Activated CD8-positive, alpha-beta memory T cell treated with anti-CD3 and anti-CD28 coated beads, Interleukin-2, amount 10 ng/mL, durations not matched to agents 7 days and 5 days (primary cell): ENCODE measurements at places on chromosomes 11 and 22. TPM values are rescaled to one million over a fixed set of nuclear protein-coding genes. Genes with fewer than 3 reads are reported as not detected.

DNA sequence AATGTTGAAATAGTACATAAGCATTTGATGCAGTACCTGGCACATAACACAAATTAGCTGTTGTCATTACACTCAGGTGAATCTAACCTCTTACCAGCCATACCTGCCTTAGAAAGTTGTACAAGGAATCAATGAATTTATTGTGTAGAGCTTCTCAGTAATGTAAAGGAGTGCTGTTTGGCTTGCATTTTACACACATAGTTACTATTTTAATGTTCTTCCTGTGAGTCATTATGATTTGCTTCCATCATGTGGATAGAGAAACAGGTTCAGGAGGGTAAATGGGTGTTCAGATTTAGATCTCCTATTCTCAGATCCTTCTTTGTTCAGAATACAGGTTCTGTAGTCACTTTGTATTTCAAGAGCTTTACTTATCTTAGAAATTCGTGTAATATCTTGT is 27.6 kb upstream of the RCE1 start:
- no peak for DNase-seq

GRCh38 chr11:48037709-48038468 is 57.5 kb downstream of the PTPRJ start:
- no peak for DNase-seq

- peak; percentile 36 for DNase-seq
Measured at GRCh38 chr22:49997251-49997599, 15.3 kb downstream of the IL17REL start.

DNA sequence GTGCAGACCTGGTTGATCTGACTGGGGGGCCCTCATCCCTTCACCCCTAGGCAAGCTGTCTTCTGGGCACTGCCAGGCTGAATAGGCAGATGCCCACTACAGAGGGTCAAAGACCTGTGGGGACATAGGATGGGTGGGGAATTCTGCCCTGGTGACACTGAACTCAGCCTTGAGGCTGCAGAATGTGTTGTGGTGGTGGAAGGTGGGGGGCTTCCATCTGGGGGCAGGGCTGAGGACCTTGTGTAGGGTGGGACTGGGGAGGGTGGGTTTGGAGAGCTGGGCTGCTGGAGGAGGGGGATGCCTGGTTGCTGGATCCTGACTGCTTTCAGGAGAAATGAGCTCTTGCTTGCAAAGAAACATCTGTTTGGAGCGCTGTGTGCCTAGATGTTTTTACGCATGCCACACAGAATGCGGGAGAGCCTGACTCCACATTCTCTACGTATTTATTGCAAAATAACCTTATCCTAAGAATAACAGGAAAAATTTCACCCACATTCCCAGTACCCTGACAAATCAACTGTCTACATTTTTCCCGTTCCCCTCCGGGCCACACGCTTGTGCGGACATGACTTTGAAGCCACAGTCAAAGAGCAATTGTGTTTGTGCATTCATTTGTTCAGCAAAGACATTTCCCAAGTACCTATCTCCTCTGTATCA is 18.3 kb downstream of the SMIM38 start:
- DNase-seq = no peak

GRCh38 chr11:101996111-101996510 is 51.1 kb upstream of the CFAP300 start:
- DNase-seq = no peak

- DNase-seq = no peak
Measured at GRCh38 chr11:86558207-86558606, 114.2 kb downstream of the ME3 start.

DNA sequence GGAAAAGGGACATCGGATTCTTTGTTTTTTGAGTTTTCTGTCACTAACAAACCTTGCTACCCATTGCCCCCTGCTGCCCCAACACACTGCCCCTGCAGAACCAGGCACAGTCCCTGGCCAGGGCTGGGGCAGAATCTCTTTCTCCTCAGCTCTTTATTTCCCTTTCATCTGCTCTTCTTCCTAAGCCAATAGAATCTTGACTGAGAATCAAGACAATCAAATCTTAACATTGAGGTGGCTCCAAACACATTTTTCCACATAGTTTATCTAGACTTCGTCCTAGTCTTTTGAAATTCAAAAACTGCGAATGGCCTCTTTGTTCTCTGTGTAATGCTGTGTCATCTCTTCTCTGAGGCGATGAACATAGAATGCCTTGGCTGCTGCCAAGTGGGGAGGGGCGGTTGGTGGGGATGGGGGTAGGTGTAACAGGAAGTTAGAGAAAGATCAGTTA is 16.1 kb upstream of the NTM start:
- no peak for DNase-seq

DNA sequence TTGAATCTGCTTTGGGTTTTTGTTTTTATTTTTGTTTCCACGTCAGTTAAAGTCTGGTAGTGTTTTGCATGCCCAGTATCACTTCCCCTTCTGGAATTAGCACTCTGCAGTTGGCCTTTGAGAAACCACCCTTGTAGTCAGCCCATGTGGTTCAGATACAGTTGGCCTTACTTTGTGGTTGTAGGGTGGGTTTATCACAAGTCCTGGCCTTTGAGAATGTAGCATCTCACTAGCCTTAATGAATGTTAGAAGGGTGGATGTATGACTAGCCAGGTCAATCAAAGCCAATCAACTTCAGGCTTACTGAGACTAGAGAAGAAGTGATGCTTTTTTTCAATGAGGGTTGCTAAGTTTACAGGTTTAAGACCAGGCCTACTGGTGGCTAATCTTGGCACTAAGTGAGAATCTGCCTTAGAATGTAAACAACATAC is 19.8 kb downstream of the ARL14EP start:
- DNase-seq = no peak

DNA sequence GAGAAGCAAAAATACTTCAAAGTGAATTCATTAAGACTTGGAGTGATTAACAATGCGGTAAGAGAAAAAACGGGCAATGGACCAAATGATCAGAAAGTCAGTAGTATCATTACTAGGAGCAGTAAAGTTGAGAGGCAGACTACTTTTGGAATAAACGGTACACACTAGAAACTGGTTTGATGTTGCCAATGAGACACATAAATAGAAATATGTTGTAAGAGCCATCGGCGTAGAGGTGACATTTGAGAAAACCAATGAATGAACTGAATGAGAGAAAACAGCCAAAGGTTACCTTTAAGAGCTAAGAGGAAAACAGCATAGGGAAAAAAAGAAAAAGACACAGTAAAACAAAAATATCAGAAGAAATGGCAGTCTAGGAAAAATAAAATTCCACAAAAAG is 6.2 kb downstream of the CHORDC1 start:
- no peak for DNase-seq

GRCh38 chr11:35525501-35526175 is at the start of gene PAMR1:
PAMR1 (minus strand) TSS chr11:35525616; CDS start chr11:35525585, 31 bp downstream.
- DNase-seq = no peak

DNA sequence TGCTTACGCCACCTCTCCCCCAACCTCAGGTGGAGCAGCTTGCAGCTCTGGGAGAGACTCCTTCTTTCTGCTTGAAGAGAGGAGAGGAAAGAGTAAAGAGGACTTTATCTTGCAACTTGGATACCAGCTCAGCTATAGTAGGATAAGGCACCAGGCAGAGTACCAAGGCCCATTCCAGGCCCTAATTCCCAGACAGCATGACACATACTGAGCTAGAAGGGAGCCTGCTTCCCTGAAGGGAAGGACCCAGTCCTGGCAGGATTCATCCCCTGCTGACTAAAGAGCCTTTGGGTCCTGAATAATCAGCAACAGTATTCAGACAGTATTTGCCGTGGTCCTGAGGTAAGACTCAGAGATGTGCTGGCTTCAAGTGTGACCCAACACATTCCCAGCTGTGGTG is 41.4 kb downstream of the PPME1 start:
- DNase-seq = no peak

GRCh38 chr11:113386866-113387265 is 713 bp upstream of the ANKK1 start:
- DNase-seq = no peak

DNA sequence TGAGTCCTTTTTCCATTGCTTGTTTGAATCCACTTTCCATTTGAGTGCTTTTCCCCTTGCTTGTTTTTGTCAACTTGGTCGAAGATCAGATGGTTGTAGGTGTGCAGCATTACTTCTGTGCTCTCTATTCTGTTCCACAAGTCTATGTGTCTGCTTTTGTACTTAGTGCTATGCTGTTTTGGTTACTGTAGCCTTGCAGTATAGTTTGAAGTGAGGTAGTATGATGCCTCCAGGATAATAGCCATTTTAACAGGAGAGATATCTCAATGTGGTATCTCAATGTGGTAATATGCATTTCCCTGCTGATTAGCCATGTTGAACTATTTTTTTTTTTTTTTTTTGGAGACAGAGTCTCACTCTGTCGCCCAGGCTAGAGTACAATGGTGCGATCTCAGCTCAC is 16.7 kb downstream of the ACRV1 start:
- DNase-seq = no peak

PYGM gene
- 3.2 TPM for total RNA-seq

IPO7 gene
- 121 TPM for total RNA-seq

H19 gene
- not detected for total RNA-seq

SHISAL1 gene
- not detected for total RNA-seq

PGA5 gene
- total RNA-seq = not detected

PHOX2A gene
- not detected for total RNA-seq

APOC3 gene
- total RNA-seq = not detected

FAM118A gene
- 75.0 TPM for total RNA-seq

RABL2B gene
- total RNA-seq = 21.9 TPM

PAK1 gene
- total RNA-seq = 75.5 TPM

OR8D1 gene
- total RNA-seq = not detected
